ENCODE measurements at places on chromosomes 11 and 22. TPM values are rescaled to one million over a fixed set of nuclear protein-coding genes. Genes with fewer than 3 reads are reported as not detected.
A peak's percentile ranks its signal among the peaks of the same experiment; 100 is the strongest.

GRCh38 chr11:125235071-125235471 is 70.5 kb downstream of the PKNOX2 start:
- DNase-seq = no peak

- DNase-seq = peak; percentile 33
These were observed 3.9 kb upstream of the MUC5B start for GRCh38 chr11:1218788-1219445.

DNA sequence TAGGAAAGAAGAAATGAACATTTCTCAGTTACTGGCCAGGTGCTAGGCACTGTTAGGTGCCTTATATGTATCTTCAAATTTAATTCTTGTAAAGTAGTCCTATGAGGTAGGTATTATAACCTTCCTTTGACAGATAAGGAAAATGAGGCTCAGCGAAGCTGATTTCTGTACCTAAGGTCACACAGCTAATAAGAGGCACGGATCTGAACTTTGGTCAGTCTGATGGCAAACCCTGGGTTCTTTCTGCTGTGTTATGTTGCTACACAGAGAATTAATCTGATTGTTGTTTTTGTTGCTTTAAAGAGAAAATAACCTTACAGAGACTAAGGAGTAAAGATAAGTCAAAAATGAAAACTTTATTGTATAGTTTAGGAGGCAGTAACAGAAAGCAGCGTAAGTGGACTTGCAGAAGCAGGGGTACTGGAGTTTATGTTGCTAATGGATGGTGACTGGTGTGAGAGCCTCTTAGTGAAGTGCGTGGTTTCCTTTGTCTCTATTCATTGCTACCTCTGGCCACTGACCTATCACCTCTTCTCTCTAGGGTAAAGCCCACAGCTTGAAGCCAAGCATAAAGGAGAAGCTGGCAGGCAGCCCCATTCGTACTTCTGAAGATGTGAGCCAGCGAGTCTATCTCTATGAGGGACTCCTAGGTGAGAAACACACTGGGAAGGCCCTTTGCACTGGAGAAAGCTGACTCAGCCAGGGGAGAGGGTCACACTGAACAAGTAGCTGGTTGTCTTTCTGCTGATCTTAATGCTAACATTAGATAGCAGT is 38.3 kb downstream of the MADD start:
- no peak for DNase-seq

GRCh38 chr11:67439321-67440228 is 2.1 kb upstream of the PTPRCAP start:
- DNase-seq = no peak

DNA sequence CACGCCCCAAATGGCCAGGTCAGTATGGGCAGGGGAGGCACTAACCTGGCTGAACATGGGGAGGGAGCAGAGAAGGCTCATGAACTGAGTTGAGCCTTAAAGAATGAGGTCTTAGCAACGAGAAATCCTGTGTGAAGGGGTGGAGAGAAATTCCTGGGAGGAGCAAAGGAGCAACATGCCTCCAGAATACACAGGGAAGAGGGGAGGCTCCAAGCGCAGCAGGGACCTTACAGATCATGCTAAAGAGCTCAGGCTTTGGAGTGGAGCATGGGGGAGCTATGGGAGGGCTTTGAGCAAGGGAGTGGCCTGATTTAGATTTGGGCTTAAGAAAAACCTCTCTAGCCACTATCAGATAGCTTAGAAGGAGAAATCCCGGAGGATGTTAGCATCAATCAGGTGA is 88.1 kb downstream of the MN1 start:
- no peak for DNase-seq

- no peak for DNase-seq
These were observed 46.9 kb downstream of the C11orf96 start for GRCh38 chr11:43989162-43989981.

DNA sequence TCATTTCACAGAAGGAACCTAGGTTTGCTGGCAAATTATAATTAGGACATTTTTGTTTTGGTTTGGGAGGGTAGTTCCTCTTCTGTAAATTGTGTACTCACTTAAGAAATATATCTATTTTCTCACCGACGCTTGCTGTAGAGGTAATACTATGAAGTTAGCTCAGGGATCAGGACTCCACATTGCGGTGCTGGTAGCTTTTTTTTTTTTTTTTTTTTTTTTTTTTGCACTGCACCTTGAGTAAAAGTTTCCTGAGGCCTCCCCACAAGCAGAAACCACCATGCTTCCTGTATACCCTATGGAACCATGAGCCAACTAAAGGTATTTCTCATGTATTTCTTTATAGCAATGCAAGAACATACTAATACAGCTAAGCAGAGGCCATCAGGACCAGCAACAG is 14.7 kb downstream of the UBTFL1 start:
- DNase-seq = no peak

- DNase-seq = no peak
These were observed 24.7 kb downstream of the PPME1 start for GRCh38 chr11:74195828-74196227.

GRCh38 chr11:66614073-66614472 is 2.4 kb upstream of the RBM14 start:
- DNase-seq = no peak

- DNase-seq = no peak
These were observed 17.1 kb downstream of the HSD17B12 start for GRCh38 chr11:43697679-43698078.

DNA sequence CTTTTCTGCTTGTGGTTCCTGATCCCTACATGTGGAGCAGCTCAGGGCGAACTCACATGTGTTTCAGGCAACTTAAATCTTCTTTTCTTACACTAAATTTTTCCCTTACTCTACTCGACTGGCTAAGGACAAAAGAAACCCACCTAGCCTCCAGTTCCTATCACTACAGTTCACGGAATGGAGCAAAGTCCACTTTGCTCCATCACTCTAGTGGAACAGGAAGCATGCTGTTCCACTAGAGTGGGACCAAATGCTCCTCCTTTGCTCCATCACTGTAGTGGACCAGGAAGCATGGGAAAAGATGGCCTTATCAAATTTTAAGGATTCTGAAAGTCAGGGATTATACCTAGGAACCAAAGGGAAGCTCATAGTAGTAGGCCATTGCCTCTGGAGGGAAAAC is 36.1 kb downstream of the PDE3B start:
- no peak for DNase-seq

DNA sequence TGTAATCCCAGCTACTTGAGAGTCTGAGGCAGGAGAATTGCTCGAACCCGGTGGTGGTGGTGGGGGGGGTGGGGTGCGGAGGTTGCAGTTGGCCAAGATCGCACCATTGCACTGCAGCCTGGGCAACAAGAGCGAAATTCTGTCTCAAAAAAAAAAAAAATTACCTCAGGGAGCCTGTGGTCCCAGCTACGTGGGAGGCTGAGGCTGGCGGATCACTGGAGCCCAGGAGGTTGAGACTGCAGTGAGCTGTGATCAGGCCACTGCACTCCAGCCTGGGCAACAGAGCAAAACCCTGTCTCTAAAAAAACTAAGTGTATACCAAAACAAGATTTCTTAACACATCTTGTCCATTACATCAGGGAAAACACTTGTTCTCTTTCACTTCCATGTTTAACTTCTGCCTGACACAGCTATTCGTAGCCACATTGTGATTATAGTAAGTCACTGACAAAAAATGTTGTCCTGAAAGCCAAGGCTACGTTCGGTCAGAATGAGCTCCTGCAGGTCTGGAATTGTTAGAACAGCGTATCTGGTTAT is 1.4 kb downstream of the TMEM80 start:
- no peak for DNase-seq

- peak; percentile 83 for DNase-seq
These were observed 17.3 kb downstream of the KCTD17 start for GRCh38 chr22:37068859-37069258.

- peak; percentile 66 for DNase-seq
These were observed 22.0 kb downstream of the TEF start for GRCh38 chr22:41403532-41404318.

DNA sequence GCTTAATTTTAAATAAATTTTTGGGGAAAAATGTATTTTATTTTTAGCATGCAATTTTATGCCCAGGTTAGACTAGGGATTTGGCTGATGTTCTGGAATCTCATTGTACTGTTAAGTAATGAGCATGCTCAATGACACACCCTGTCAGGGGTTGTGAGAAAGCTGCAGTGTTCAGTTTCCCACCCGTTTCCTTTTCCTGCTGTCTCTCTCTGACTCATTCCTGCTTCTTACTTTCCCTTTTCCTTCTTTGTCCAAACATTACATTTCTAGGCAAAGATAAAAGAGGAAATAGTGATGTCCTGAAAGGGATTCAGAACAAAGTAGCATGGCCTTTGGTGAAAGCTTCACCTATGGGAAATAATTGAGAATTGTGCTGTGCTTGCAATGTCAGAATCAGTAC is 22.7 kb downstream of the OOSP3 start:
- no peak for DNase-seq

The LRRC4C gene
- total RNA-seq = 2.2 TPM

The THY1 gene
- 286 TPM for total RNA-seq

The TMEM121B gene
- 6.7 TPM for total RNA-seq

The CLTCL1 gene
- 12.4 TPM for total RNA-seq

The NAALAD2 gene
- total RNA-seq = 4.1 TPM

The PRSS23 gene
- total RNA-seq = 5.0 TPM

The FDX1 gene
- total RNA-seq = 9.6 TPM

The SSTR3 gene
- 0.22 TPM for total RNA-seq

Data from H1 (cell line).